ENCODE measurements at places on chromosomes 1 and 21. TPM values are rescaled to one million over a fixed set of nuclear protein-coding genes. Genes with fewer than 3 reads are reported as not detected.

DNA sequence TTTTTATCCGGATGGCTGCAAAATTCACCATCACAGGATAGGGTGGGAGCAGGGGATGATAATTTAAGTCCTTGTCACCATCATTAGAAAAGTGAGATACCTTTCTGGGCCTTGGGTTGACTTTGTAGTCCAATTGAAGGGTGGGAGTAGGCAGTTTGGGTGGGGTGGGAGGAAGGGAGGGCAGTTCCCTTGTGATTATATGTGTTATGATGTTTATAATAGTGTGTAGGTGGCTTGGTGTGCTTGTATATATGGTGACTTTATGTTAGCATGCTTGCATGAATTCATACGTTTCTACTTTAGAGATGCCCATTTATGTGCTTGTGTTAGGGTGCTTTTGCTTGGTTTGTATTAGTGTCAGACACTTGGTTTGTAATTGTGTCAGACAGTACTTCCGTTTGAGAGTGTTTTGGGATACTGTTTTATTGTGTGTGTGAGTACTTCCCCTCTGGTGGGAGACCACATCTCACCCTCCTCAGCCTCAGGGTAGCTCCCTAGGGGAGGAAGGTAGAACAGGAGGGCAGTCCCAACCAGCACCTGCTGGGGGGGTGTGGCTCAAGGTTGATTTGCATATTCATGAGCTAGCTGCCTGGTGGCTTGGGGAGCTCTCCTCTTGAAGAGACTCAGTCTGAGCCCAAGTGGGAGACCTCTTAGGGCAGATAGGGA is 6.3 kb upstream of the POU3F1 start:
- H3K27me3 ChIP-seq = no peaks in the 10 kb centered on the region
- peaks cover 5% of the 10 kb centered on the region for H3K4me1 ChIP-seq
- H3K4me3 ChIP-seq = no peak overlapping the region
- DNase-seq = no peak
- H3K36me3 ChIP-seq = no peaks in the 10 kb centered on the region

The MRTO4 gene
- total RNA-seq = 8.1 TPM

The GUCA2A gene
- 3.1 TPM for total RNA-seq

DNA sequence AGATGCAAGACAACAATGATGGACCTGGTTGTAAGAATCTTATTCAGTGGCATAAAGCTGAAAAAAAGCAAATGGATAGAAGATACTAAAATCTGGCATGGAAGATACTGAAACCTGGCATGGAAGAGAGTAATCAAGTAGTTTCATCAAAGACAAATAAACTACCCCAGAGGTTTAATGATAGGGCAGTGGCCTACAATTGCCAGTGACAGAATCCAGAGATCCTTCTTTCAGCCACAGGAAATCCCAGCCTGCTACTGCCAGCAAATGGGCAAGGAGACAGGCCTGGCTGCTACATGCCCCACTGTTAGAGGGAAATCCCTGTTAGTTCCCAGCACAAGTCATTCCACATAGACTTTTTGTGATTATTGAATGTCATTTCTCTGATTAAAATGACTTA is 409.4 kb downstream of the VAV3 start:
- no peak overlapping the region for H3K4me3 ChIP-seq
- H3K27ac ChIP-seq = no peak overlapping the region
- H3K36me3 ChIP-seq = no peaks in the 10 kb centered on the region

DNA sequence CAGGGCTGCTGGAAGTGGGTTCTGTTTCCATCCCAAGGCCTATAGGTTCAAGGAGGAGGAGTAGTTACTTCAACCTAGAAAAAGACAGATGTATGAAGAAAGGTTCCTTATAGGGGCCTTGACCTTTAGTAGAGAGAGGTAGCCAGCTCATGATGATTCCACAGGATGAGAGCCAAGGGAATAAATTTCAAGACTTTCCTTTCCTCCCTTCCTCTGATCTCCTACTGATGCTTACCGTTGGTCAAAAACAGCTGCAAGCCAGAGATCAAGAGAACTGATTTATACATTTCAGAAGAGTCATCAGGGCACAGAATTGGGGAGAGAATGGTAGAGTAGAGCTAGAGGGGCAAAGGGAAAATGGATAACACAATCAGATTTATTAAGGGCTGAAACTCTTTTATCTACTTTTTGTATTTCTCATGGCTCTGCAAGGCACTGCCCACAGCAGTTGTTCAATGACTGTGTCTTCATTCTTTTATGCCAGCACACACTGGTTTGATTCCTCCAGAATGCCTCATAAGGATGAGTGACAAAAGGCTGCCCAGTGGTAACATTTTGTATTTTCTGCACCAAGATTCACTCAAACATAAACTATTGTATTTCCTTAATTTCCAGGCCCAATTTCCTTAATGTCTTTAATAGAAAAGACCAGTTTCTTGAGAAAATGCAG is 37.4 kb downstream of the AK5 start:
- no peak overlapping the region for H3K27ac ChIP-seq
- H3K4me3 ChIP-seq = no peak overlapping the region
- H3K36me3 ChIP-seq = no peaks in the 10 kb centered on the region
- no peaks in the 10 kb centered on the region for H3K27me3 ChIP-seq
- no peaks in the 10 kb centered on the region for H3K4me1 ChIP-seq
- no peak for DNase-seq

The ZNF593OS gene
- total RNA-seq = not detected

- H3K36me3 ChIP-seq = no peaks in the 10 kb centered on the region
- peak overlapping the region; percentile 27 for H3K4me3 ChIP-seq
- no peaks in the 10 kb centered on the region for H3K27me3 ChIP-seq
- peaks cover 26% of the 10 kb centered on the region for H3K4me1 ChIP-seq
- no peak for DNase-seq
These were observed 173.0 kb downstream of the NFIA start for GRCh38 chr1:61255358-61255703.

DNA sequence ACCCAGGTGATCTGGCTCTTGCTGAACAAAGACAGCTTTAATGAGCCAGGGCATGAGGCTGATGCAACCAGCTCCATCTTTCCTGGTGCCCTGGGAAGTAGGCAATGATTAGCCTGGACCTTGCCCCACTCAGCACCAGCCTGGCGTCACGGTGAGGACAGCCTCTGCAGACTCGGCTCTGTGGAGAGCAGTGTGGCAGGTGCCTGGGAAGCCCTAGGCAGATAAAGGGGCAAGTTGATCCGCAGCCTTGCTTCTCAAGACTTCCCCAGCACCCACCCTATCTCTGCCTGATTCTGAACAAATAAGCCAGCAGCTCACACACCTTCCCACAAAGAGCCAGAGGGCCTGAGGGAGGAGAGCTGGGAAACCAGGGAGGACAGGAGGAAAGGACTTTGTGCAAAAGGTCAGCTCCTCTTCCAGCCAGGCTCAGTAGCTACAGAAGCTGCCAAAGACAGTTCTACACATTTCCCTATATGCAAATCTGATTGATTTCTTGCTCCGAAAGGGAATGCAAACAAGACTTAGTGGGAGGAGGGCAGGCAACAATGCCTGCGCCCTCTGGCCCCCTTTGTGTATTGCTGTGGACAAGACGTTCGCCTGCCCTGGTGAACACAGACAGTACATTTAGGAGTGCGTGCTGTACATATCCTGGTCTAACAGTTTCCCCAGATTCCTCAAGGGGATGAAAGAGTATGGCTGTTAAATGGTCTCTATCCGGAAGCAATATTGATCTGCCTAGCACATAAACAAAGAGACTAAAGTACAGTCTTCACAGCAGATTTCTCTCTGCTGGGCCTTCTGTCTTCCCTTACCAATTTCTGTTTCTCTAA is 63.8 kb downstream of the BCAR3 start:
- peaks cover 58% of the 10 kb centered on the region for H3K4me1 ChIP-seq
- peak overlapping the region; percentile 87 for H3K27ac ChIP-seq
- no peaks in the 10 kb centered on the region for H3K36me3 ChIP-seq

GRCh38 chr1:246629030-246629429 is 62.8 kb downstream of the CNST start:
- peaks cover 36% of the 10 kb centered on the region for H3K36me3 ChIP-seq
- no peak overlapping the region for H3K4me3 ChIP-seq
- no peak overlapping the region for H3K27ac ChIP-seq
- H3K27me3 ChIP-seq = no peaks in the 10 kb centered on the region
- DNase-seq = no peak
- no peaks in the 10 kb centered on the region for H3K4me1 ChIP-seq

The C1QTNF12 gene
- 2.7 TPM for total RNA-seq

DNA sequence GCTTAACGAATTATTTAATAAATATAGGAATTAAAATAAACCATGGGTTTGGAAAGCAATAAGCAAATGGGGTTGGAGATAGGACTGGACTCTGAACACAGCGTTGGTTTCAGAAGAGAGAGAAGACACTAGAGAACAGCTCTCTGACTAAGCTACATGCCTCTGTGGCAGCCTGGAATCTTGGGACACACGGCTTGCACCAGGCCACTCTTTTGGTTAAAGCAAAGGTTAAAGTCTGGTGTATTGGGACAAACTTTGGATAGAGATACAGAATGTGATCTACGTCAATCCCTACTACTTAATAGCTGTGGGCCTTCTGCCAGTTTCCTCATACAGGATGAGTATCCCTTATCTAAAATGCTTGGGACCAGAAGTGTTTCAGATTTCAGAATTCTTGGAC is 49.7 kb upstream of the HSD17B7 start:
- H3K27ac ChIP-seq = no peak overlapping the region
- no peak overlapping the region for H3K4me3 ChIP-seq
- no peak for DNase-seq
- H3K4me1 ChIP-seq = no peaks in the 10 kb centered on the region
- H3K27me3 ChIP-seq = no peaks in the 10 kb centered on the region
- no peaks in the 10 kb centered on the region for H3K36me3 ChIP-seq

The PTPRU gene
- 8.0 TPM for total RNA-seq

The REN gene
- total RNA-seq = not detected

DNA sequence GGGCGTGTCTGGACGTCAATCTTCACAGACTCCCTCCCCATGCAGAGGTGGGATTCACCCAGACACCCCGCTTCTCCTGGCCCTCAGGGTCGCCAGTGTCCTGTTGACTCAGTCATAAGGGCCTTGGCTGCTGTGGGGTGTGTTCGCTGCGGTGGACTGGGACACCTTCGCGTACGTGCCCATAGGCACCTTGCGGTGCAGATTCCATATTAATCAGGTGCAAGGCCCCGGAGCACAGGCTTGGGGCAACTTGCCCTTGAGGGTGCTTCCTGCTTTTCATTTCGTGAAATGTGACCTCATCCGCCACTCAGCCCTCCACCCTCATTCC is 398 bp upstream of the SLC30A10 start:
- peaks cover 64% of the 10 kb centered on the region for H3K27me3 ChIP-seq
- DNase-seq = no peak
- no peaks in the 10 kb centered on the region for H3K36me3 ChIP-seq
- H3K4me1 ChIP-seq = peaks cover 11% of the 10 kb centered on the region
- no peak overlapping the region for H3K27ac ChIP-seq

GRCh38 chr1:204103431-204103741 is 30.5 kb downstream of the SOX13 start:
- H3K36me3 ChIP-seq = no peaks in the 10 kb centered on the region
- no peak overlapping the region for H3K4me3 ChIP-seq
- DNase-seq = no peak

DNA sequence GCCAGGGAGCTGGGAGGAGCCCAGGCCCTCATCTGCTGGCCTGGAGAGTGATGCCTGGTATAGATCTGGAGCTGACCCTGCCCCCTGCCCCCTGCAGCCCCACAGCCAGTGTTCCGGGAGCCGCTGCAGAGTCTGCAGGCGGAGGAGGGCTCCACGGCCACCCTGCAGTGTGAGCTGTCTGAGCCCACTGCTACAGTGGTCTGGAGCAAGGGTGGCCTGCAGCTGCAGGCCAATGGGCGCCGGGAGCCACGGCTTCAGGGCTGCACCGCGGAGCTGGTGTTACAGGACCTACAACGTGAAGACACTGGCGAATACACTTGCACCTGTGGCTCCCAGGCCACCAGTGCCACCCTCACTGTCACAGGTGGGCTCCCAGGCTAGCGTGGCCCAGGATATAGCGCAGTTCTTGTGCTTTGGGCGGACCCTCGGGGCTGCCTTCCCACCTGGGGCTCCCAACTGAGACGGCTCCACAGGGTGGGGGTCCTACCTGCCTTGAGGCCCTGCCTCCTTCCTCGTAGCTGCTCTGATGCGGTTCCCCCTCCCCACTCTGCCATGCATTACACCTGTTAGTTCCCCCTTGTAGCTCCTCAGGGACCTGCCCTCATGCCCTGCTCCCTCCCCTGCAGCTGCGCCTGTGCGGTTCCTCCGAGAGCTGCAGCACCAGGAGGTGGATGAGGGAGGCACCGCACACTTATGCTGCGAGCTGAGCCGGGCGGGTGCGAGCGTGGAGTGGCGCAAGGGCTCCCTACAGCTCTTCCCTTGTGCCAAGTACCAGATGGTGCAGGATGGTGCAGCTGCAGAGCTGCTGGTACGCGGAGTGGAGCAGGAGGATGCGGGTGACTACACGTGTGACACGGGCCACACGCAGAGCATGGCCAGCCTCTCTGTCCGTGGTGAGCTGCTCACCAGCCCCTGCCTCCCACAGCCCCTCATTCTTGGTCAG is 98.7 kb downstream of the OBSCN start:
- no peak overlapping the region for H3K27ac ChIP-seq
- no peaks in the 10 kb centered on the region for H3K4me1 ChIP-seq
- H3K36me3 ChIP-seq = peaks cover 22% of the 10 kb centered on the region
- no peaks in the 10 kb centered on the region for H3K27me3 ChIP-seq

DNA sequence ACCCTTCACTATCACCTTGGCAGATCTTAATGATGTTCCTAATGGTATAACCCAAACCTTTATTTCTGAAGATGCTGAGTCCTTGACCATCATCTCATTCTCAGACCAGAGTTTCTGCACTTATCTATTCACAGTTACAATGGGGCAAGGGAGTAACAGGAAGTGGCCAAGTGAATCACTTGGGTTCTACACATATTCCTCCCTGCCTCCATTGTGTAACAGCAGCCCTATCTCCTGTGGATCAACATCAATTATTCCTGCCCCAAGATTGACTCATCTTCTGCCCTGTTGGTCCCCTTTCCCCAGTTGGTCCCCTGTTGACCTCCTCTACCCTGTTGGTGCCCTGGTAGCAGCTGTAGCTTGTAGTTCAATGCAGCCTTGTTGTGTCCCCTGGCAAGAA is 10.3 kb upstream of the S100A7 start:
- H3K4me3 ChIP-seq = no peak overlapping the region
- no peak for DNase-seq
- H3K27me3 ChIP-seq = peaks cover 4% of the 10 kb centered on the region
- H3K36me3 ChIP-seq = no peaks in the 10 kb centered on the region

DNA sequence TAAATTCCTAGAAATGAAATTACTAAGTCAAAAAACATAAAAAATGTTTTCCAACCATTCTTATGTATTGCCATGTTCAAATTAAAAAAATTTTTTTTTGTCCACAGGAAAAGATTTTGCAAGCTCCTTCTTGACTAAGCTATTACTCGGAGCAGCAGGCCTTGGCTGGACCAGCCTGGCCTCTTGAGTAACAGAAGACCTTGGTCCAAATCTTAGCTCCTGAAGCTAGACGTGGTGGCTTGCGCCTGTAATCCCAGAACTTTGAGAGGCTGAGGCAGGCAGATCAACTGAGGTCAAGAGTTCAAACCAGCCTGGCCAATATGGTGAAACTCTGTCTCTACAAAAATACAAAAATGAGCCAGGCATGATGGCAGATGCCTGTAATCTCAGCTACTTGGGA is 77.6 kb downstream of the CLSTN1 start:
- H3K27ac ChIP-seq = no peak overlapping the region
- no peak overlapping the region for H3K4me3 ChIP-seq
- no peaks in the 10 kb centered on the region for H3K27me3 ChIP-seq
- no peaks in the 10 kb centered on the region for H3K4me1 ChIP-seq
- DNase-seq = no peak
- H3K36me3 ChIP-seq = peaks cover 25% of the 10 kb centered on the region

The PRR9 gene
- not detected for total RNA-seq

- H3K4me1 ChIP-seq = peaks cover 25% of the 10 kb centered on the region
- H3K36me3 ChIP-seq = no peaks in the 10 kb centered on the region
- DNase-seq = no peak
- no peak overlapping the region for H3K4me3 ChIP-seq
- no peaks in the 10 kb centered on the region for H3K27me3 ChIP-seq
- H3K27ac ChIP-seq = no peak overlapping the region
These were observed 6.4 kb upstream of the PLXNA2 start for GRCh38 chr1:208250613-208251012.
